Stimulated activated CD8-positive, alpha-beta memory T cell treated with anti-CD3 and anti-CD28 coated beads, Interleukin-4, amount 100 ng/mL, for 4 hours (primary cell): ENCODE measurements at places on chromosomes 7 and 10.

DNA sequence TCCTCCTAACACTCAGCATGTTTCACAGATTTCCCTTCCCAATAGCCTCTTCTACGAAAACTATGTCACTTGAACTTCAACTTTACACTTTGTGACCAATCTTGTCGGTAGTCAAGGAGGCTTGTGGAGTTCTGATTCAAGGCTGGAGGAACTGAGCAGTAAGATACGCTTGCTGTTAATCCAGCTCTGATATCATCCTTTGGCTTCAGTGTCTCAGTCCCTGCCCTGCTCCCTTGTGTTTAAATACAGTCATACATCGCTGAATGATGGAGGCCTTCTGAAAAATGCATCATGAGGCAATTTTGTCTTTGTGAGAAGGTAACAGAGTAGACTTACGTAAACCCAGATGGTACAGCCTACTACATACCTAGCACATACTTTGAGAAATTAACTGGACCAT is 173.6 kb downstream of the RNF133 start:
- DNase-seq = no peak

GRCh38 chr7:2006921-2007381 is 225.8 kb downstream of the MAD1L1 start:
- DNase-seq = no peak

DNA sequence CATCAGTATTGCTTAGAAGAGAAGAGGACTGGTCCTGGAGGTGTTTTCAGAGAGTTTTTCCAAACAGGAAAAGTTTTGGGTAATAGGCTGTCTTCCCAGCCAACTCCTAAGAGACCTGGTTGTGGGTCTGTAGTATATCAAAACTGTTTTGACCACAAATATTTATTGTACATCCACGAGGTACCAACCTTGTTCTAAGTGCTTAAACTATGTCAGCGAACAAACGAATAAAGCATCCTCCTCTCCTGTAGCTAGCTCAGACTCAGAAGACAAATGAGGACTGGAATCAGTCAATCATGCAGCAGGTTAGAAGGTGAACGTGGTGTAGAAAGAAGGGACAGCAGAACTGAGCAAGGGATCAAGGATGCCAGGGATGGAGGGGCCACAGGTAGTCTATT is 61.6 kb upstream of the MKI67 start:
- DNase-seq = no peak

GRCh38 chr7:109864230-109864629 is 1226.7 kb upstream of the LRRN3 start:
- no peak for DNase-seq

DNA sequence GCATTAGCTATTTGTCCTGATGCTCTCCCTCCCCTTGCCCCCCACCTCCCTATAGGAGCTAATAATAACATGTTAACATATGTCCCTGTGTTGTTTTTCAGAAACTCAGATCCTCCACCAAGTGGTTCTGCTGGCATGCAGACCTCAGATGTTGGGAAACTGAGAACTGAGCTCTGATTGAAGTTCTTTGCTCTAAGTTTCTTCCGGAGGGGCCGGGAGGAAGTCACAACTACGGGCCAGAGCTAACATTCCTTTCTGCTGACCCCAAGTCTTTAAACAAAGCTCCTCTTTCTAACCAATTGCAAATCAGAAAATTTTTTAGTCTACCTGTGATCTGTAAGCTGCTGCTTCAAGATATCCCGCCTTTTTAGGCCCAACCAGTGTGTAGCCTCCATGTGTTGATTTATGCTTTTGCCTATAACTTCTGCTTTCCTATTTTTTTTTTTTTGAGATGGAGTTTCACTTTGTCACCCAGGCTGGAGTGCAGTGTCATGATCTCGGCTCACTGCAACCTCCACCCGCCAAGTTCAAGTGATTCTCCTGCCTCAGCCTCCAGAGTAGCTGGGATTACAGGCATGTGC is 66.6 kb downstream of the LYZL1 start:
- DNase-seq = no peak

DNA sequence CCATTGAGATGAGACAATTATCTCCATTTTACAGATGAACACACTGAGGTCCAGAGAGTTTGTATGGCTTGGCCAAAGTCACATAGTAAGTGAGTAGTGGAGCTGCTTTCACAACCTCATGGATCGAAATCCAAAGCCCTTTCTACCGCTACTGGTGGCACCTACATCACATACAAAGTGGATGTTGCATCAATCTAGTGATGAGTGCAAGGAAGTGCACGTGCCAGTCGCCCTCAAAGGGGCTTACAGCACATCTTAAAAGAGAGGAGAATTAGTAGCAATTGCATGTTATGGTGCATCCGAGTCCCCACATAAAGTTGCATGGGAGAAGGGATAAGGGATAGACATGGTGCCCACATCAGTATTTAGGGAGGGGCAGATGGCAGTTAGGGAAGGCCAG is 31.0 kb upstream of the GPR26 start:
- no peak for DNase-seq

- no peak for DNase-seq
These were observed 222.3 kb upstream of the ZWINT start for GRCh38 chr10:56583316-56583715.

GRCh38 chr7:149714910-149715471 is 58.4 kb downstream of the ZNF467 start:
- peak; percentile 12 for DNase-seq

DNA sequence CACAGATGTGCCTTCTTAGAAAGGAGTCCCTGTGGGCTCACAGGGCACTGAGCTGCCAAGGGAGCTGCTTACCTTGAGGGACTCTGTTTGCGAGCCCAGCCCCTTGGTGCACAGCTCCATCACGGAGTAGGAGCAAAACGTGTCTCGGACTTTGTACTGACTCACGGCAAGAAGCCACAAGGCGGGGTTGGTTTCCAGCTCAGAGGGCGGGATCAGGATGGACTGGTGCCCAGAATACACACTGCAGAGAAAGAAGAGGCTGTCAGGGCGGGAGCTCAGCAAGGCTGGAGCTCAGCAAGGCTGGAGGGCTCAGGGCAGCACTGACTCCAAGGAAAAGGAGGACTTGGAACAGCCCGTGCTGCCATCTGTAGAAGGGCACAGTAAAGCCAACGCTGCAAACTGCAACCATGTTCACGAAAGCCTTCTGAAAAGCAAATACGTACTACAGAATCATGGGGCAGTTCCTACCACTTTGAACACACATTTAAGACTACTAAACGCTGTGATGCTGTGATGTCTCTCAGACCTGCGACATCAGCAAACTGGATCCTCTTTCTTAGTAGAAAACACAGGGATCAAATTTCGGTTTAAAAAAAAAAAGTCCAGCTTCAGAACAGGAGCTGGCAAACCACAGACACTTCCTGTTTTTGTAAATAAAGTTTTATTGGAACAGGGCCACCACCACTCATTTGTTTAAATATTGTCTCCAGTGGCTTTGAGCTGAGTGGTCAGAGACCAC is 194.3 kb downstream of the ZMYND11 start:
- no peak for DNase-seq

DNA sequence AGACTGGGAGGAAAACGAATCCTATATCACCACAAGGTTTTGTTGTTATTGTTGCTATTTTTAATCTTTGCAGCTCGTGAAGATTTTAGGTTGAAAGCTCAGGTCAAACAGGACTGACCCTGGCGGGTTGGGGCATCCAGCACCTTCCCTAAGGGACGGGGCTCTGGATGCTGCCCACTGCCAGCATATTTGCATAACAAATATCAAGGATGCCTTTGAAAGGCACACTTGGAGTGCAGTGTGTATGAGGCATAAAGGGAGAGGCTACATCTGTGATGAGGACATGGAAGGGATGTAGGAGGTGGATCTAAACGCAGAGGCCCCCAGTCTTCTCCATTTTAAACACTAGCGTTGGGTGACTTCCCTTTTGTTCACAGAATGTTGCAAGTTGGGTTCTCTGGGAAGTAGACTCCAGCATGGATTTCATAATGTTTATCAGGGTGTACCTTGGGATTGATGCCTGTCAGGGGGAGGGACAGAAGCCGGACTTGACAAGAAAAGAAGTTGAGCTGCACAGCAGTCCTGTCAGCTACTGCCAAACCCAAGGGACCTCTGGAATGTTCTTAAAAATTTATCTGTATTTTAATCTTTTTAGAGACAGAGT is 181.1 kb upstream of the IMMP2L start:
- DNase-seq = no peak

- no peak for DNase-seq
These were observed 188.7 kb downstream of the ADARB2 start for GRCh38 chr10:1548596-1548995.

DNA sequence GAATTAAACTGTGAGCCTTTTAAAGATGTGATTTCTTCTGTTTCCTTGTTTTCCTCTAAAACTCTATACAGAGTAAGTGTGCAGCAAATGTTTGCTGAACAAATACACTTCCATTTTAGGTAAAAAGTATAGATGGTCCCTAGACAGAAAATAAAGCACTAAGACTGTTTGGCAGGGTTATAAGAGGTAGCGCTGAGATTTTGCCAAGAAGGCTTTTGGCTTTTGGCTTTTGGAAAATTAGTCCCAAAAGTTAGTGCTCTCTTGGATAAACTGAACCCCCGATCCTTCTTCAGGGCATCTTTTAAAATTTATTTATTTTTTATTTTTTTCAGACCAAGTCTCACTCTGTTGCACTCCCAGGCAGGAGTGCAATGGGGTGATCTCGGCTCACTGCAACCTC is 175.7 kb upstream of the NRP1 start:
- DNase-seq = no peak

DNA sequence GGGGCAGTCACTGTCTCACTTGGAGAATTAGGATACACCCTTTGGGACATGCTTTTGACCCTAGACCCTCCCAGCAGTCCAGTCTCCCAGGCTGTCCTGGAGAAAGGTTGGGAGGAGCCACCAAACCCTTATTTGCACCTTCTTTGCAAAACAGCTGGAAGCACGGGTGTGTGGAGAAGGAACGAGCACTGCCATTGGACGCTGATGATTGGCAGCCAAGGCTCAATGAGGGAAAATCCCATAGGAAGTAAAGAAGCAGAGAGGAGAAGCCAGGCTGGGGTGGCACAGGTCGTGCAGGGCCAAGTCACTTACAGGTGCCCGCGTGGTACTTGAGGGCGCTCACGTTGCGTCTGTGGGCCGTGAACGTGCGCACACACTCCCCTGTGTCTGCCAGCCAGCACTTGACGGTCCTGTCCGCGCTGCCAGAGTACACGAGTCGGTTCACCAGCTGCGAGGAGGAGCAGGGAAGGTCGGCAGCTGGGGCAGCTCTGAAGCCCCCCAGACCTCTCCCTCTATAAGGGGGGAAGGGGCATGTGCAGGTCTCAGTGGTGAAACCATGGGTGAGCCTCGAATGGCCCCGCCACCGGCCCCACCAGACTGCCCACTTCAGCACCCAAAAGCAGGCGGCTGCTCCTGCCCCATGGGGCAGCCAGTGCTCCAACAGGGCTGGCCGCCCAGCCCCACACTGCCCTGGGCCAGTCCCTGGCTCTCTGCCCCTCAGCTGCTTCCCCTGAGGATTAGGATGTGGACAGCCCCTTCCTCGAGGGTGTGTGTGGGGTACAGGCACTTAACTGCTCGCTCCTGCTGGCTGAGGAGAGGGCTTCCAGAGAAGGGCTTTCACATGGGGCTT is 24.8 kb downstream of the WDR86 start:
- no peak for DNase-seq

GRCh38 chr10:130990486-130990885 is 321.0 kb downstream of the TCERG1L start:
- DNase-seq = no peak

DNA sequence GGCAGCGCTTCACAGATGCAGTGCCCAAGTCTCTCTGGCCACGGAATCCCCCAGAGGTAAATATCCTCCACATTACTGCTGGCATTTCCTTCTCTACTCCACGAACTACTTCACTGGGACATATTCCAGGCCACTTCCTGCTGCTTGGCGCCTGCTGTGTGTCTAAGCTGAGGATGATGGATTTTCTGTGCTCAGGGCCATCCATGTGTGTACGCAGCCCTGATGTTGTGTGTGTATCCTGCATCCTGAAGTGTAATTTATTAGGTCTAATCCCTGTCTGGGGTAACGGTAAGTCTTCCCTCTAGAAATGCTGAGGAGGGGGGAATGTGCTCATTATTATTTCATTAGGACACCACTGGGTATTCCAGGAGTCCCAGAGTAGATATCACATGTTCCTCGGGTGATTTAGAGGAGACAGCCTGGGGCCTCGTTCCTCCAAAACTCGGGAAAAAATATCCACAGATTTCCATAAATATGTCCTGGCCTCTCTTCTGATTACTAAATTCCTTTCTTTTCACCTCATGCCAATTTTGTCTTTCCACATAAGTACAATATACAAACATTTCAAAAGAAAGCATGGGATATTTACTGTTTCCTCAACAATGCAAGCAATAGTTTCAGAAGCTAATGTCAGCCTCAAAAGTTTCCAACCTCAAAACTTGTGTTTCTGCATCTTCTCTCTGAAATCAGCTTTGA is 25.5 kb upstream of the HABP2 start:
- DNase-seq = no peak

DNA sequence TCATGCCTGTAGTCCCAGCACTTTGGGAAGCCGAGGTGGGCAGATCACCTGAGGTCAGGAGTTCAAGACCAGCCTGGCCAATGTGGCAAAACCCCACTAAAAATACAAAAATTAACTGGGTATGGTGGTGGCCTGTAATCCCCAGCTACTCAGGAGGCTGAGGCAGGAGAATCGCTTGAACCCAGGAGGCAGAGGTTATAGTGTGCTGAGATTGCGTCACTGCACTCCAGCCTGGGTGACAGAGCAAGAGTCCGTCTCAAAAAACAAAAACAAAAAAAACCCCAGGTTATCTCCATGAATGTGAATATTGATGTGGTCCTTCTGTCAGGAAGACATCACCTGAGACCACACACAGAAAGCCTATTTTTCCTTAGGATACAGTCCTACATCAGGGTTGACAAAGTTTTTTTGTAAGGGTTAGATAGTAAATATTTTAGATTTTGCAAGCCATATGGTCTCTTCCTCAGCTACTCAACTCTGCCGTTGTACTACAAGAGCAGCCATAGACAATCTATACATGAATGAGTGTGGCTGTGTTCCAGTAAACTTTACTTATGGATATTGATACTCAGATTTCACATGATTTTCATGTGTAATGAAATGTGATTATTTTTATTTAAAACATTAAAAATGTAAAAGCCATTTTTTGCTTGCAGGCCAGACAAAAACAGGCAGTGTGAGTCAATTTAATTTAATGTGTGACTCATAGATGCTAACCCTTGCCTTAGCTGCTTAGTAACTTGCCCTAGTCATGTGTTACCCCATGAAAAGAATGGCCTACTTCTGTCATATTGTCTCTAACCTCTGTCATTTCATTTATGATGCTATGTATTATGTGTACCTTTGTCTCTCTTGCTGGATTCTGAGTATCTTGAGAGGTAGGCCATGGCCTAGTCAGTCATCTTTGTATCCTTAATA is 78.1 kb downstream of the TPST1 start:
- no peak for DNase-seq

GRCh38 chr10:49594594-49594993 is 15.5 kb upstream of the SLC18A3 start:
- no peak for DNase-seq

GRCh38 chr7:33642312-33642711 is 263.0 kb upstream of the BMPER start:
- no peak for DNase-seq
